Hippocampal formation (tissue), 2 donors: ENCODE measurements at places on chromosomes 4 and X.

DNA sequence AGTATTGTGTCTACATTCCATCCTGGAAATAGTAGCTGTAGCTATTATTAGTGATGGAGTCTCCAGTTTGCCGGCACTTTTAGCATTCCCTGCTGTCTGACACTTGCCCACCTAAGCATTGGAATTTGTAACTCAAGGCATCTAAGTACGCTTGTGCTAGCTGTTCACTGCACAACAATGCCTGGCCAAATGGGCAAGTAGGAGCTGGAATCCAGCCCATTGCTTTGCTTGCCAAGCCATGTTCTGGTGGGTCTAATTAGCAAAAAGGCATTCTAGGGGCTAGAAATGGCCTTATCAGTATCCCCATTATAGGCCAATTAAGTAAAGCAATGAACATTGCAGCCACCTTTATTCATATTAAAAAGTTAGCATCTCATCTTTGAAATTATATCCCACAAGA lies 7.8 kb upstream of the CXXC4 start:
- DNase-seq = no peak

- DNase-seq = no peak
Measured at GRCh38 chrX:101619364-101619763, 1.6 kb upstream of the ARMCX6 start.

DNA sequence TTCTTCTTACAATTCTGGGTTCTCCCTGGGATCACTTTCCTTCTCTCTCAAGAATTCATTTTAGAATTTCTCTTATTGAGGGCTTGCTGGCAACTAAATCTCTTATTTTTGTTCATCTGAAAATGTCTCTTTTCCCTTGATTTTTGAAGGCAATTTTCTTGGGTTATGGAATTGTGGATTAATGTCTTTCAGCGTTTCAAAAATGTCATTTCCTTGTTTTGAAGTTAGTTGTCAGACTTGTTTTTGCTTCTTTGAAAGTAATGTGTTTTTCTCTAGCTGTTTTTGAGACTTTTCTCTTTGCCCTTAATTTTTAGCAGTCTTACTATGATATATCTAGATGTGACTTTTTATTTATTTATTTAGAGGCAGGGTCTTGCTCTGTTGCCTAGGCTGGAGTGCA lies 205.7 kb downstream of the CHIC2 start:
- no peak for DNase-seq

- DNase-seq = no peak
Measured at GRCh38 chrX:100768679-100769338, 36.9 kb upstream of the SYTL4 start.

DNA sequence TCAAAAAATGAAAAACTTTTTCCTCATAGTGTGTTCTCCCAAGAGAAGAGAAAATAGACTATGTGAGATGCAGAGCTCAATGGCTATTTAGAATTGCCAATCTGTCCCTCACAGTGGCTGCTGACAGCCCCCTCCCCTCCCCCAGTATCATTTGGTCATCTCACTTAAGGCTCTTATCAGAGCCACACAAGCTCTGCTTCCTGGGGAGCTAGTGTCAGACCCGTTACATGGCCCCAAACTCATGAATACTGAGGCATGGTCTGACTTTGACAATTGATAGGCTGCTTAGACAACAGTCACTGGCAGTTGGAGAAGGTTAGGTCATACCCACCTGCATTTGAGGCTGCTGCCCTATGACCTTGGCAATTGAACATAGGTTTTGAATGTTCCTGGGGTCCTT lies 15.3 kb downstream of the RNF150 start:
- no peak for DNase-seq
